SW 1271 (cell line): ENCODE measurements at places on chromosomes 16 and 17.

- DNase-seq: peak; percentile 12
Measured at GRCh38 chr16:59067205-59067604, 333.1 kb upstream of the GOT2 start.

DNA sequence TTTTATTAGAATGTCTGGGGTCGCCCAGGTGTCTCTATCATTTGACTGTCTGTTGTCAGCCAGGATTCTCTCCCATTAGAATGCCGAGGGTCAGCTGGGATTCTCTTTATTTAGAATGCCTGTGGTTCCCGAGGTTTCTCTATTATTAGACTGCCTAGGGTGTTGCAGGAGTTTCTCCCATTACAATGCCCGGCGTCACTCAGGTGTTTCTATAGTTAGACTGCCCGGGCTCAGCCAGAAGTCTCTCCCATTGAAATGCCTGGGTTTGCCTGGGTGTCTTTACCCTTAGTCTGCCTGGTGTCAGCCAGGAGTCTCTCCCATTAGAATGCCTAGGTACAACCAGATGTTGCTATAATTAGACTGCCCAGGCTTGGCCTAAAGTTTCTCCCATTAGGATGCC lies 2252.0 kb downstream of the TP53TG3F start:
- DNase-seq: no peak

- DNase-seq: no peak
Measured at GRCh38 chr17:72164158-72164739, 43.4 kb downstream of the SOX9 start.

- DNase-seq: no peak
Measured at GRCh38 chr16:4663777-4664465, 29.4 kb upstream of the NUDT16L1 start.

DNA sequence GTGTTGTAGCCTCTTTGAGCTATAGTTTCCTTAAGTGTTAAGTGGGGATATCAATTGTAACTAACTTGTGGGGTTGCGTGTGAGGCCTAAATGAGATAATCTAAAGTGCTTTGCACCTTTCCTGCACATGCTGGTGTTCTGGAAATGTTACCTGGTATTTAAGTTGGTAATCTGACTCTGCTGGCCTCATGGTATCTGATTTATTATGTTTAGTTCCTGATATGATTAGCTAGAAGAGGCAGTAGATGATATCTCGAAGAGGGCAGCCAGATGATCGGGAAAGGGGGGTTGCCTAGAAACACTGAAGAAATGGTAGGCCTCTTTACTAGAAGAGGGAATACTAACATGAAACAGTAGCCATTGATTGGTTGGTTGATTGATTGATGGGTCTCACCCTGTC lies 65.4 kb upstream of the CLEC18A start:
- DNase-seq: no peak

DNA sequence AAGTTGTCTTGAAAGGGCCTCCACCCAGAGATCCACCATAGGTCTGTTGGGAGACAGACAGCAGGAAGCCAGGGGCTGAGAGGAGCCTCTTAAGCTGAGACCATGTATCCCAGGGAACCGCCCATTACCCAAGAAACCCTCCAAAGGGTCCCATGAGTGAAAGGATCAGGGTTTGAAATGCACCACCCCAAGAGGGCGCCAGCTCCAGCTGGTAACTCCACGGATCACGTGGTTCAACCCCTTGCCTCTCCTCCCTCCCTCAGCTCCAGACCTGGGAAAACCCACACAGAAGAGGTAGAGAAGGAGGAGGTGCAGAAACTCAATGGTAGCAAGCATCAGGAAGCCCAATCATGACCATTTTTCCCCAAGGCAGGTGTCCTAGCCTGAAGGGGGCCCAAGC lies 148.7 kb downstream of the AIPL1 start:
- DNase-seq: no peak

DNA sequence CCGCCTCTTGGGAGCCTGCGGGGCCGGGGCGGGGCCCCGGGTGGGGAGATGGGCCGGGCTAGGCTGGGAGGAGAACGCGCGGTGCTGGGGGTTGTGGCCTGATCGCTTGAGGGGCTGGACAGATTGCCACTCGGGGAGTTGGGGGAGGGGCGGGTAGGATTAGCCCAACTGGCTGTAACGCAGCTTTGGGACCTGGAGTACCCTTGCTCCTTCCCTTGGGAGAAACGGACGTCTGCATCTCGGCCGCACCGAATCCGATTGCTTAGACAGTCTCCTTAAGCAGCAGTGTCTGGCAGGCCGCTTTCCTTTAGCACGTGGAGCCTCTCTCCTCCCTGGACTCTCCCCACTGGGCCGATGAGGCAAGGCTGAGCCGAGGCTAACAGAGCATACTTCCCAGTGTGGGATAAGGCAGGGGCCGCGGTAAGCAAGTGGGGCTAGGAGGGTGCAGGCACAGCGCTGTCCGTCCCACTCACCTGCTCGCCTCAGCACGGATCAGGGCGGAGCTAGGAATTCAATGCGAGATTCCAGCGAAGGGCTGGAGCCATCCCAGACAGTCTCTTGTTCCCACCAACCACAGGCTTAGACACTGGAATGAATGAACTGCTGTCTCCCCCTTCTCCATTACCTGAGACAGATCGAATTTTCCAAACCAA lies 540 bp upstream of the ACLY start:
- DNase-seq: no peak

DNA sequence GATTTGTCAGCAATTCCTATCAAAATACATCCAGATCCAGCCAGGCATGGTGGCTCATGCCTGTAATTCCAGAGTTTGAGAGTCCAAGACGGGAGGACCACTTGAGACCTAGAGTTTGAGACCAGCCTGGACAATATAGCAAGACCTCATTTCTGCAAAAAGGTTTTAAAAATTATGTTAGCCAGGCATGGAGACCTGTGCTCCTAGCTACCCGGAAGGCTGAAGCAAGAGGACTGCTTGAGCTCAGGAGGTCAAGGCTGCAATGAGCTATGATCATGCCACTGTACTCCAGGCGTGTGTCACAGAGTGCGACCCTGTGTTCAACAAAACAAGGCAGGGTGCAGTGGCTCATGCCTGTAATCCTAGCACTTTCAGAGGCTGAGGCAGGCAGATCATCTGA lies 215.2 kb downstream of the CPPED1 start:
- DNase-seq: no peak

DNA sequence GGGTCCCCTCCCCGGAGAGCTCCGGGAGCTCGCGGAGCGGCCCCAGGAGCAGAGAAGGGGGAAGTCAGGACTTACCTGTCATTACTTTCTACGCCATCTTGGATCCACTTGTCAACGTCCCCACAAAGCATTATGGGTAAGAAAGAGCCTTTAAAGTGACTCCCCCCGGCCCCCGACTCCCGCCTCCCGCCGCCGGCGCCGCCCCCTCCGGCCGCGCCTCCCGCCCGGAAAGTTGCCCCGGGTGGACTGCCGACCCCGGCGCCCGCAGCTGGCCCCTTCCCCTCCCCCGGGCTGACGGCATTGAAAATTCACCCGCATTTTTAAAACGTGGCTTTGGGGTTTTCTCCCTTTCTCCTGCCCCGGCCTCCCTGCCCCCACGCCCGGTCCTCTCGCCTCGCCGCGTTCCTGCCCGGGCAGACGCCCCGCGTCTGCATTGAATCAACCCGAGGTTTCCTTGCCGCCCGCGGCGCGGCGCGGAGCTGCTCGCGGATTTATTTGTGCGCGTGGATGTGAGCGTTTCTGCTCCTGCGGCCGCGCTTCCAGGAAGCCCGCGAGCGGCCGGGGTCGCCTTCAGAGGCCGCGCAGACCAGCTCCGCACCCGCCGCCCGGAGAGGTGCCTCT lies at the start of gene HELZ:
HELZ (minus strand) TSS at position 124 of the 621 bp plus-strand sequence. CDS start 26,392 bp downstream, outside the sequence.
- DNase-seq: peak; percentile 86

DNA sequence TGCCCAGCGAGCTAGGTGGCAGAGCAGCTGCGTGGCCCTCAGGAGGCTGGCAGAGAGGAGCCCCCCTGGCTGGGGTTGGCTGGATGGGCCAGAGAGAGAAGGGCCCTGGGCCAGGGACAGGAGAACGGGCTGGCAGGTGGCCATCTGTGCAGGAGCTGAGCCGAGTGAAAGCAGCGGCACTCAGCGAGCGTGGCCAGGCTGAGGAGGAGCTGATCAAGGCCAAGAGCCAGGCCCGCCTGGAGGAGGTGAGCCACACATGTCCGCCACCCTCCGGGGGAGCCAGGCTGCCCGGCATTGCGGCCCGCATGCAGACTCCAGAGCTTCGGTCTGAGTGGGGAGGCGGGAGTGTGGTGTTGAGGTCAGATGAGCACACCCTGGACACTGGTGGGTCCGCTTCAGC lies 2.1 kb upstream of the RAC3 start:
- DNase-seq: no peak

DNA sequence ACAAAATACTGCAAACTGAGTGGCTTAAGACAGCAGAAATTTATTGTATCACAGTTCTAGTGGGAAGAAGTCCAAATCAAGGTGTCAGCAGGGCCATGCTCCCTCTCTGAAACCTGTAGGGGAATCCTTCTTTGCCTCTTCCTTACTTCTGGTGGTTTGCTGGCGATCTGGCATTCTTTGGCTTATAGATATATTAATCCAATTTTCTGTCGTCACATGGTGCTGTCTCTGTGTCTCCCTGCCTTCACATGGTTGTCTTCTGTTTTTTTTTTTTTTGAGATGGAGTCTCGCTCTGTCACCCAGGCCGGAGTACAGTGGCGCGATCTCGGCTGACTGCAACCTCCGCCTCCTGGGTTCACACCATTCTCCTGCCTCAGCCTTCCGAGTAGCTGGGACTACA lies 6.8 kb upstream of the AKAP1 start:
- no peak for DNase-seq

DNA sequence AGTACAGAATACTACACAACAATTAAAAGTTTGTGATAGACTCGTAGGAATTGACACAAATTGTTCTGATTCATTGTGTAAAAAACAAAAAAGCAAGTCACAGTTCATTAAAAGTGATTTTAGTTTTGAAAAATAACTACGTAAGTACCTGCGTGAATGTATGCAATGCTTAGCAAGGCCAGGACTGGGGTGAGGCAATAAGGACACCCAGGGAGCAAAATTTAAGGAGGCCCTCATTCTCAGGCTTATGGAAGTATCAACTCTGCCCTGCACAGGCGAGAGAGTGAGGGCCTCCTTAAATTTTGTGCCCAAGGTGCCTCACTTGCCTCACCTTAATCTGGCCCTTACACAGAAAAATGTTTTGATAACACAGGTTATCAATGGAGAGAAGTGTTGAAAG lies 31.4 kb downstream of the NOG start:
- no peak for DNase-seq

- no peak for DNase-seq
Measured at GRCh38 chr16:68479271-68479670, 31.0 kb upstream of the SMPD3 start.

DNA sequence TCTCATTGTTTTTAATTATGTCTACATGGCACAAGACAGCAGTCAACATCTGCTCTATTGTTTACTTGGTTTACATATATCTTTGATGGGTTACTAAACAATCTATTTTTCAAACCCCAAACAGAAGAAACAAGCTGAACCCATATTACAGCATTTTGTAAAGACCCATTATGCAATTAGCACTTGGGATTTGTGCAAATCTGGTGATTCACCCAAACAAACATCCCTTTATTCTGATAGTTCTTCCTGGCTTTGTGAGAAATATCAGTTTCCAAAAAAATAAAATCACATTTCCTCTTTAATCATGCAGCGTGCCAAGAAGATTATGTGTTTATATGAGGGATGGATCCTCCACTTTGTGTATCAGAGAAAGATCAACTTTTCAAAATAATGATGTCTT lies 16.8 kb upstream of the RBFOX1 start:
- no peak for DNase-seq

- DNase-seq: no peak
Measured at GRCh38 chr17:75514919-75515495, 330 bp downstream of the CASKIN2 start.

DNA sequence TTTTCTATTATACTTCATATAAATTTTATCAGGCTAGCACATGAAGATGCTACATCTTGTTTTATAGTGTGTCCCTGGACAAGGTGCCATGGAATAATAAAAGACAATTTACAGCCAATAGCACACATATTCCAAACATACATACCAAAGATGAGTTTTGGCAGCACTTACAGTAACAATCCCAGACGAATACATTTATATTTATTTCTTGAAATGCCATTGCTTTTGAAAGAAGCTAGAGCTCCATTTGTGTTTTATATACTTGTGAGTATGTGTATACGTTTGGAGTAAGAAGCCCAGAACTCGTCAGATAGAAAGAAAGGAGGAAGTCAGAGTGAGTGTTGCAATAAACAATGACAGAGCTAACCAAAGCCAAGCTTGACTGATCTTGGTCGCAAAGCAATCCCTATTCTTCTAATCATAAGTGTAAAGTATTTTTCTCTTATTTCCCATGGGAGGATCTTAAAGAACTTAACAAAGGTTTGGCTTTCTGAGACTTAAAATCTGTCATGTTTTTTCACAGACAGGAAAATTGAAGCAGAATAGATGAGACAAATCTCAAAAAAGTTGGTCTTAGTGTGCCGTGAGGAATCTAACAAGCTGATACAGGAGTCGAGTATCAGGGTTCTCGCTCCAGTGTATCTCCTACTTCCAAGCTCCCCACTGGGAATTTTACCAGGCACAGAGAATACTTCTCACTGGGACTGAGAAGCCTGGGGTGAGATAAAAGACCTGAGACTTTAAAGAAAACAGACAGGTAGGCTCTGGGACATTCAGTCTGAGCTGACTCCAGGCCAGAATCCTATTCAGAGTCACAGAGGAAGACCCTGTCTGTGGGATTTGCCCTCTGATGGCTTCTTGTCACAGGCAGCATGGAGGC lies 175.4 kb downstream of the AATF start:
- DNase-seq: no peak

DNA sequence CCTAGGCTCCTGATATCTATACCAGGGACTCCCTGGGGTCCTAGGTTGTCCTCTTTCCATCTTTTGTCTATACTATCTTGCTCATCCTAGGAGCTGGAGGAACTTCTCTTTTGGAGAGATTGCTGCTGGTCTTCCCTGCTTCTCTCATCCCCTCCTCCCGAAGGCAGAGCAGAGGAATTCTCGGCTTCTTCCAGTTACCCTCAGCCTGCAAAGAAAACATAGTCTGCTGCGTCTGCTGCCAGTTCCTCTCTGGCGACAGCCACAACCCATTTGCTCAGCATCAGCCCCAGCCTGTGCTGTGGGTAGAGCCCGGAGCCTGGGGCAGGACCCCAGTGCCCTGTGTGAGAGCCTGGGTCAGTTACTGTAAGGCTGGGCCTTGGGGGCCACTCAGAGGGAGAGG lies 21.5 kb upstream of the DYNLL2 start:
- no peak for DNase-seq

GRCh38 chr17:39208893-39209292 lies 8.8 kb downstream of the RPL19 start:
- no peak for DNase-seq

GRCh38 chr17:17523001-17523730 lies 27.0 kb upstream of the RASD1 start:
- no peak for DNase-seq

- DNase-seq: no peak
Measured at GRCh38 chr17:31679667-31680066, 179.4 kb downstream of the COPRS start.

DNA sequence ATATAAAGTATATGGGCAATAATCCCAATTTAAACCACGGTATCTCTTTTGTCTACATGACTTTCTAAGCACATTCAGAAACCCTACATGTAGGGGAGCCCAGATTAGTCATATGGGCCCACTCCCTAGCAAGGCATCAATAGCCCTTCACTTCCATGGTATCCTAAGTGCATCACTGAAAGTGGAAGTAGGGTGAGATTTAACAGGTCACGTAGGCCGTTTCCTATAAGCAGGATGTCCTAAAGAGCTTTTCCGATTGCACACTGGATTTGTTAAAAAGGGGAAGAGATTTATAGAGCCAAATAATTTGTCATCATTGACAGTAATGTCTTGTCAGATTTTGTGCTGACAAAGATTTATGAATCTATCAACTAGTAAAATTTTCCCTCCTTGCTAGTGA lies 39.0 kb downstream of the CA4 start:
- DNase-seq: no peak
